Endodermal cell (in vitro differentiated cells): ENCODE measurements at places on chromosomes 12 and 14.

- no peak for DNase-seq
These were observed 250.2 kb upstream of the OR4E1 start for GRCh38 chr14:21923820-21924219.

DNA sequence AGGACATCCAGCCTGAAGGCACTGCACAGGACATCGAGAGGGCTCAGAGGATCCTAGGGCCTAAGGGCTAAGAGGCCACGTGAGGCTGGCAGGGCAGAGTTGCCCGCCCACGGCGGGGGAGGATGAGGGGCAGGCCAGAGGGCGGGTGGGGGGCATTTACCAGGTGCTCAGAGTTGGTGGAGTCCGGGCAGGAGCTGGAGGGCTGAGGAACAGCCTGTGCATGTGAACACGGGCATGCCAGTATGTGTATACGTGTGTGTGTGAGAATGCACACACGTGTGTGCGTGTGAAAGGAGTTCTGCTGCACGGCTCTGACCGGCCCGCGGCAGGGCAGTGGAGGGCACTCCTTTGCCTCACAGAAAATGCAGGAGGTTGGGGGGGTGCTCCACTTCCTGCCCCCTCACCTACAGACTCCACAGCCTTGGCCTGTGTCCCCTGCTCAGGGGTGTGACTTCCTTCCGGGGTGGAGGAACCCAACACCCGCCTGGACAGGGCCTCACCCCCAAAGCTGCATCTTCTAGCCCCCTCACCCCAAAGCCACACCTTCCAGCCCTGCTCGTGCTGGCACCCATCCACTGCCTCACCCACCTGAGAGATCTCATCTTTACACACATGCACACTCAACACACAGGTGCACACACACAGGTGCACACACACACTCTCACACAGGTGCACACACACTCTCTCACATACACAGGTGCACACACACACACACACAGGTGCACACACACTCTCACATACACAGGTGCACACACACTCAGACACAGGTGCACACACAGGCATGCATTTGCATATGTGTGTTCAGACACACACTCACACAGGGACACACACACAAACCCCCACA lies 11.8 kb upstream of the GPR132 start:
- no peak for DNase-seq

DNA sequence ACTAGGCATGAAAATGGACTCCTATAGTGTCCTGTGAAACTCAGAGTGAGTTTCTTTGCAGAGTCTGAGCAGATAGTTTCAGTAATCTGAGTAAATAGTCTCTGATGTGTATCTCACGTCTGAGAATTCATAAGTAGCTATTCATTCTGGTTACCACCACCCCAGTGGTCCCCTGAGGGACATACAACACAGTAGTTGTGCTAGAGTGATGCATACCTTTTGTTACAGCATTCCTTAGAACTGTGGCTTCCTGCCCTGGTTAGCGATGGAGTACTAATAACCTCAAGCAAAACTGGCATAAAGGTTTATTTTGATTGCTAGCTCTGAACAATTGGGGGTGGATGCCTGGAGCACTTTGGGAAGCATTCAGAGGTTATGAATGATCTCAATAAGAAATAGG lies 114.7 kb downstream of the DAAM1 start:
- no peak for DNase-seq

DNA sequence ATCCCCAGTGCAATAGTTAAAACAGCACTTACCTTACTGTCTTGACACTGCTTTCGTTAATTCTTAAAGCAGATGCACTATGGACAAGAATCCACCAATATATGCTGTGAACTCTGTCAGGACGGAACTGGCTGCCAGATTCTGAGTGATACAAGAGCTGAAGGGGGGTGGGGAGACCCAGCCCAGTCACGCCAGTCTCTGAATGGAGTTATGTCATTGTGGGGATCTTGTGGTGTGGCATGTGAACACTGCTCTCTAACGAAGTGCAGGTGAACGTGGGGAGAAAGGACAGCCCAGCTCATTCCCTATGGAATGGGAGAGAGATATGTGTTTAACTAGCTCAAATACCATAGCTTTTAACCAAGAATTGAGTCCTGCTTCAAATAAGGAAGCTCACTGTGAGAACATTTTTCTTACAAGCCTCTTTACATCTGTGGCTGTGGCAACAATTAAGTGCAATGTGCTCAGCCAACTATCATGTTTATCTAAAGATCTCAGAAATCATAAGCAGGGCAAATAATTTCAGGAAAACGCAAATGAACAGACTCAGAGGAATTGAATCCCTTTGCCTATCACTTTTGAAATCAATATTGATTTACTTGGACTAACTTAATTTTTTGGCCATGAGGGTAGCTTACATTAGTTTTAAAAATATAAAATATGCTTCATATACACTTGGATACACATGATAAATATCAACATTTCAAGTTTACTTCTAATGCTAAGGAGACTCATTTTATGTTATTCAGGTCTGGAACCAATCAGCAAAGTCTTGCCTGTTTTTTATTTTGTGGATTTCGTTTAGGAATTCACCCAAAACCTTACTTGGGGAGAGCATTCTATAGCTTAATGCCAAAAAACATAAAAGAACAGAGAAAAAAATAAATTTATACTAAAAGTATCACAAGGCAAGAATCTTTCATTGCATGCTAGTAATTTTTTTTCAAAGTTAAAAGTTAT lies at the start of gene LUM:
Gene LUM (minus strand): TSS at position 129 of the 960 bp plus-strand sequence. CDS start 2,515 bp downstream, outside the sequence.
- DNase-seq, result peak; percentile 68

- DNase-seq, result no peak
These were observed 39.7 kb upstream of the STAB2 start for GRCh38 chr12:103547376-103547775.

DNA sequence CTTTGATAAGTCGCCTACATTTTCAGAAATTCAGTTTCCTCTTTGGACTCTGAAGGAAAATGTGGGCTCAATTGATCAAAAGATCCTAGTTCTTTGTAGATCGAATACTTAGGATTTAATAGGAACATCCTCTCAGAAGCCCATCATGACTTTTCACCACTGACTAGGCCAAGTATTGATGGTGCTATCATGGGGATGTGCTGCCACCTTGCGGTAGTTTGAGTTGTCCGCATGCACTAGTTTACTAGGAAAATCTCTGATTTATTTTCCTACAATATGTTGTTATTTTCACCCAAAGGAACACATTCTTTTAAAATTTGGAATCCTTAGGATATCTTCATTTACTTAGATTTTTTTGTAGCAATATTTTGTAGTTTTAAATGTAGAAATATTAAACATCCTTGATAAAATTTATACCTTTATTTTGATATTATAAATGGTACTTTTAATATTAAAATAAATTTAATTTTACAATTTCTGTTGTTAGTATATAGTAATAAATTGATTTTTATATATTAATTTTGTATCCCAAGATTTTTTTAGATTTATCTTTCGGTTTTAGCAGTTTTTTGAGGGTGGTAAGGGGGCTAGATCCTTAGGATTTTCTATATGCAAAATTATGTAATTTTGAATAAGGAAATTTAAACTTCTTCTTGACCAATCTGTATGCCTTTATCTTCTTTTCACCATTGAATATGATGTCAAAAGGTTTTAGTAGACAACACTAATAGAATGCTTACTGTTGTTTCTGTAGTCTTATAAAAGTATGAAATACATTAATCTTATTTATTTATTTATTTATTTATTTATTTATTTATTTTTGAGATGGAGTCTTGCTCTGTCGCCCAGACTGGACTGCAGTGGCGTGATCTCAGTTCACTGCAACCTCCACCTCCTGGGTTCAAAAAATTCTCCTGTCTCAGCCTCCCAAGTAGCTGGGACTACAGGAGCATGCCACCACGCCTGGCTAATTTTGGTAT lies 52.9 kb upstream of the OR9K2 start:
- DNase-seq, result peak; percentile 91

DNA sequence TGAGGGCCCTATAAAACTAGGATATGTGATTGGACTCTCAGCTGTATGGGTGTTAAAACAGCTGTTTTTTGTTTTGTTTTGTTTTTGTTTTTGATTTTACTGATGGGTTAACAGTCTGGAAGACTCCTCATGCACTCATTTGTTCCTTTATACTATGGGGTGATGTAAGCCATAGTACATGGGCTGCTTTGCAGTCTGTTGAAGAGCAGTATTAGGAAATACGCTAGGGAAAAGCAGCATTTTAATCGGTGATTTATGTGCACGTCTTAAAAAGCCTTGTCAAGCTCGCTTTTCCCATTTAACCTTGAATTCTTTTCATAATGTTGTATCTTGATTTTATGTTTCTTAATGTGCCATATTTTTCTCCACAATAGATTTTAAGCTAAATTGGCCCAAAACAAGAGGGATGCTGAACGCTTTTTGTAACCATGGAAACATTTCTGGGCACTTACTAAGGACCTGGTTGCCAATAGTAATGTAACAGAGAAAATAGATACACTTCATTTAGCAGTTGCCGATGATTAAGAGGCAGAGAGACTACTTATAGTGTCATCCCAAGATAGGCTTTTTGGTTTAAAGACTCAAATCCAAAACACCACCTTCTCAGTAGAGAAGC lies 244.0 kb downstream of the SNAPC1 start:
- DNase-seq, result no peak

- no peak for DNase-seq
These were observed 76.7 kb downstream of the DIP2B start for GRCh38 chr12:50581226-50582184.

- peak; percentile 63 for DNase-seq
These were observed 932.3 kb downstream of the FLRT2 start for GRCh38 chr14:86462193-86462753.

DNA sequence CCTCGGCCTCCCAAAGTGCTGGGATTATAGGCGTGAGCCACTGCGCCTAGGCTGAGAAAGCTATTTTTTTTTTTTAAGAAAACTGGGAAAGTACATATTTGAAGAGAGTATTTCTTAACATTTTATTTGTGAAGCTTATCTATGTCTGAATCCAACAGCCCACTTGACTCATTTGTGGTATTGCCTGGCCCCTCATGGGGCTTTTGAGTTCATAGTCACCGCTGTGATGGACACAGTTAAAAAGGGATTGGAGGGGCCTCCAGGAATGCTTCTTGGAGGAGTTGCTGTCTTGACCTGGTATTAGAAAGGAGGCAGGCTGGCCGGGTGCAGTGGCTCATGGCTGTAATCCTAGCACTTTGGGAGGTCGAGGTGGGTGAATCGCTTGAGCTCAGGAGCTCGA lies 26.5 kb downstream of the BCL7A start:
- no peak for DNase-seq

GRCh38 chr12:69388371-69388770 lies 28.8 kb downstream of the YEATS4 start:
- DNase-seq, result no peak

DNA sequence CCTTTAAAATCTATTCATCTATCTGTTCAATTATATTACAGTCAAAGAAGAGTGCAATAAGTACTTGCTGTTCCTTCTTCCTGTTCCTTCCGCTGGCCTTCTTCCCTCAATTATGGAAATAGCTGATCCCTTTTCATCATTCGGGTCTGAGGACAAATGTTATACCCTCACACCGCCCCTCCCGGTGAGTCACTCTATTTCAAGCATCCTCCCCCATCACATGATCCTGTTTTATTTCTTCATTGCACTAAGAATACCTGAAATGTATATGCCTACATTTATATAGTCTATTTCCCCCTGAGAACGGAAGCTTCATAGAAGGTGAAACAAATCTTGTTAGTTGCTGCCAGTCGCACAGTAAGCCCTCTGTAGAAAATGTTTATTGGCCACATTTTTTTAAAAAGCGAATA lies 2.5 kb downstream of the SLC38A1 start:
- no peak for DNase-seq

GRCh38 chr12:4734625-4735340 lies 14.6 kb downstream of the GALNT8 start:
- DNase-seq, result no peak

- no peak for DNase-seq
These were observed 13.8 kb downstream of the DTX1 start for GRCh38 chr12:113070117-113070906.

GRCh38 chr12:33180918-33181317 lies 258.7 kb downstream of the SYT10 start:
- no peak for DNase-seq

- no peak for DNase-seq
These were observed 5.5 kb upstream of the OAS1 start for GRCh38 chr12:112901271-112901670.

- no peak for DNase-seq
These were observed 94.9 kb downstream of the DUSP16 start for GRCh38 chr12:12467688-12468261.

GRCh38 chr12:21940549-21941505 lies at the start of gene ABCC9:
TSS of gene ABCC9 (minus strand) at chr12:21941426. CDS start at chr12:21936674, 4,752 bp downstream.
- DNase-seq, result peak; percentile 87

- peak; percentile 35 for DNase-seq
These were observed 90.4 kb downstream of the PIWIL1 start for GRCh38 chr12:130428116-130428515.

DNA sequence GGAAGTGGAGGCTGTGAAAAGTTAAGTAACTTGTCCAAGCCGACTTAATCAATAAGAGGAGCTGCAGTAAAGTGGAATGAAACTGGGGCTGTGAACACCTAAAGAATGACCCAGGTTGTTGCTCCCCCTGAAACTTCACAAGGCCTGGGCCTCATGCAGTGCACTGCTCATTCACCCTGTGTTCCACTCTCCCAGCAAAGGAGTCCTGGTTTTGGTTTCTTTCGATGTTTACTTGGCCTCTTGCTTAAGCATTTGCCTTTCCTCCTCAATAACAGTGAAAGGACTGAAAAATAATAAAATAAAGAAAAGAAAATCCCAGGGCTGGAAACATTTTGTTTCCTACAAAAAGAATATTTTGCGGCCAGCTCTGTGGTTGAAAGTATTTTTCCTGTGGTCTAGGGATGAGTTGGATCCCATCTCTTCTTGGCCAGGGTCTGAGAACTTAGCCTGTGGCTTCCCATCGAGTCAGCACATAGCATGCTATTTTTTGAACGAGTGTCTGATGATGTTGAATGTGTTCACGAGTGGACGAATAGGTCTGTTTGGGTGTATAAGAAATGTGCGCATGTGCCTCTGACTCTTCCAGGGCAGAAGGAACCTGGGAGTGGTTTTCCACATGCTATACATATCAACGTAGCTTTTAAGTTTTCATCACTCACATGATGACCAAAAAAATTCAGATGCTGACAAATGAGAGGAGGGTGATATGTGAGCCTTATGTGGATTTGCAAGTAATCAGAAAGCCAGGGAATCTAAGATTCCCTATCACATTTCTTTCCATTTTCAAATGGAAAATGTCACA lies 349.8 kb downstream of the ZFP36L1 start:
- DNase-seq, result no peak

GRCh38 chr14:92774572-92774971 lies 19.5 kb upstream of the GOLGA5 start:
- DNase-seq, result no peak

DNA sequence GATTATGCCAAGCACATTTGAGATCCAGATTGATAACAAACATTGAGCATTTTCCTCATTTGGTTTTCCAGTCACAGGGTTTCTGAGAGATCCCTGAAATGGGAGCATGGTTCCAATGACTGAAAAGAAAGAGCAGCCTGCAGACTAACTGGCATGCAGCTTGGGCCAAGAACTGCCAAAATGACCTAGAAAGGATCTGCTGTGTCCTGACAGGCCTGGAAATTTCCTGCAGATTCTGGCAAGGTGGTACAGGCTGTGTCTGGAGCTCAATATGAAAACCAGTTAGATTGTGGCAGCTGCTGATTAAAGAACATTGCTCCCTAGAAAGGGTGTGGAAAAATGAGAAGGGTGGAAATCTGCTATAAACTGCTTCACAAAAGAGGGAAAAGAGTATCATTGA lies 417.3 kb downstream of the IPO8 start:
- no peak for DNase-seq

GRCh38 chr12:105363890-105364289 lies 33.4 kb downstream of the C12orf75 start:
- no peak for DNase-seq
